ENCODE measurements at places on chromosomes 5 and 9.

- DNase-seq, result no peak
Observed at GRCh38 chr9:11871852-11872251, 821.3 kb upstream of the TYRP1 start.

DNA sequence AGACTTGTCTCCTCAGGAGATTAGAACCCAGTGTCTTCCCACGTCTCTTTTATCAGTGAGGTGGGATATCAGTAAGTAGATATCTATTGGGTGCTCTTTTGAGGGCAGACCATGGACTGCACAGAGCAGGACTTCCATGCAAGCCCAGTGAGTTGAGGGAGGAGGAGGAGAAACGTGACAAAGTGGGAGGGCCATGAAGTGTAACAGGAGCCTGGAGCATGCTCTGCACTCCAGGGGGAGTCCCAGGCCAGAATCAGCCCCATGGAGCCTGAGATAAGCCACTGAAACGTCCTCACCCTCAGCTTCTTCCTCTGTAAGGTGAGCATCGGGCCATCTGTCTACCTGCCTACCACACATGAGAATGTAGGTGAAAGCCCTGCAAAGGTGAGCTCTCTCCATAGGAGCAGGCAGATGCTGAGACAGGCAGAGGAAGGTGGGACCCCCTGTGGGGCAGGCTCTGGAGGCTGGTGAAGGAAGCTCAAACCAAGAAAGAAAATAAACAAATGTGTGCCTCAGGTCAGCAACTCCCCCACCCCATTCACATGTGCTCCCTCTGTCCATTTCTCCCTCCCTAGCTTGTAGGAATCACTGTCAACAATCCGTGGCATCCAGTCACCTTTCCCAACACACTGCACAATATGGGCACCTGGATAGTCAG, 87.4 kb downstream of the NRG2 start:
- peak; percentile 13 for DNase-seq

DNA sequence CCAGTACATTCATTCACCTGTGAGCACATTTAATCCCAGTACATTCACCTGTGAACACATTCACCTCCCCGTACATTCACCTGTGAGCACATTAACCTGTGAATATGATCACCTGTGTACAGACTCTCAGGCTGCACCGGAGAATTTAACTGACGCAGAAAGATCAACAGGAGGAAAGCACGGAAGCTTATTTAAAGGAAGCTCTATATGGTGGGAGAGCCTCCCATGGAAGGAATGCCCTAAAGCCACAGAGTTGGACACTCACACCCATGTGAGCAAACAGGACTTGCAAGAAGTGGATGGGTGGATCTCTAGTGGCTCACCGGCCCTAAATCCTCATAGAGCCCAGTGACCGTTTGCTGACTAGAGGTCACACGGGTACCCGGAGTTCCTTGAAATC, 38.2 kb downstream of the TRIP13 start:
- no peak for DNase-seq

DNA sequence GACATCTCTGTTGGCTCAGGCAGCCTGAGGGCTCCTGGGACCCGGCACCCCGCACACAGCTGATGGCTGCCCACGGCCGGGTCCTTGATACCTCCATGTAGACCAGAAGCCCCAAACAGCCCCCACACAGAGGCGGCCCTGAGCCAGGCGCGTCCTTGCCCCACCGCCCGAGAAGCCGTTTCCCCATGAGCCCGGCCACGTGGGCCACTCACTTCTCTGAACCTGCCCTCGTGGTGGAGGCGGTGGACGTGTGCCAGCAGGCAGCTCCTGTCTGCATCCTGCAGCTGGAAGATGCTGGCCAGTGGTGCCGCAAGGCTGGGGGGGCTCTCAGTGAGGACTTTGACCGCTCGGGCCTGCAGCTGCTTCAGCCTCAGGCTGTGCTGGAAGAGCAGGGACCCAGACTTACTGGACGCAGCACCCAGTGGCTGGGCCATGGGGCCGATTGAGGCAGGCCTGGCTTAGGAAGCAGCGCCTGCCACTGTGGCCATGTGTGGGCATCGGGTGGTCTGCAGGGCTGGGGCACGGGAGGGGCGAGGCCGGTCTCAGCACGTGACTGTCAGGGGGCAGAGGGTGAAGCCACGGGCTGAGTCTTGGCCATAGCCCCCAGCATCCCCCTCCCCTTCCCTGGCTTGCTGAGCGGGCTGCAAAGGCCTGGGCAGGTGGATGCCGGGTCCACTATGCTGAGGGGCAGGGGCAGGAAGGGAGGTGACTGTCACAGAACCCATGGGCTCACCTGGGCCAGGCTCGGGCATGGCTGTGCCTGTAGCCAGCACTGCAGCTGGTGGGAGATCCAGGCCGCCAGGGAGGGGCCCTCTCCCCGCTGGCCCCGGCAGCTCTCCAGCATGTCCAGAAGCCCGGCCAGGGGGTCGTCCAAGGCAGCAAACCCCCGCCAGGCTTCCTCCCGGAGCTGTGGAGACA, 50.0 kb downstream of the EXD3 start:
- no peak for DNase-seq

DNA sequence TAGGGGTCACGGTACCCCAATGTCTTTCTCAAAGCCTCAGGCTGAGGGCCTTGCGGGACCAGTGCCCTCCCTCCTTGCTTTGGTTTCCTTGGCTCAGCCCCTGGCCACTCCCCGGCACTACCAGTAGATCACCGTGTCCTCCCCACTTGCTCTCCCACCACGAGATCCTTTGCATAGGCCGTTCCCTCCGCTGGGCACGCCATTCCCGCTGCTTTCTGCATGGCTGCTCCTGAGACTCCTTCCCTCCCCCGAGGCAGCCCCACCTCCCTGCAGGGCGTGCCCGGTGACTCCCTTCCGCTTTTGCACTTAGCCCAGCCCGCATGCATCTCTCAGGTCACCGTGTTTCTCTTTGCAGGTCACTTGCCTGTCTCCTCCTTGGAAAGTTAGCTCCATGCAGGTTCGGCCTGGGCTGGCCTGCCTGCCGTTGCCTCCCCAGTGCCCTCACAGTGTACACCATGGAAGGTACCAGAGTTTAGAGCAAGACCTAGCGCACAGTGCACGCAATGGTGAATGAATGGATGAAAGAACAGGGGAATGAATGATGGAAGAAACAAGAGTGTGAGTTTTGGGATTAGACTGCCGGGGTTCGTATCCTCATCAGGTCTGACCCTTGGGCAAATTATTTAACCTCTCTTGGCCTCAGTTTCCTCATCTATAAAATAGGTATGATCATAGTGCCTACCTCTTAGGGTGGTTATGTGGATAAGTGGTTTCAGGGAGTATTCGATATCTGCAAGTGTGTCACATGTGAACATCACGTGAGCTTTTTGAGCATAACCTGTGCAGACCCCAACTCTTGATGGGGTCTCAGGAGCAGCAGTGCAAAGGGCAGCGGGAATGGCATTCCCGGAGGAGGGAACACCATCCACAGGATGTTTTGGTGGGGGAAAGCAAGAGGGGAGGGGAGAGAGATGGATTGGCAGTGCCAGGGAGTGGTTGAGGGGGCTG, 214.3 kb downstream of the C9orf50 start:
- DNase-seq, result no peak

Measured in NCI-H2171 (cell line).